ENCODE measurements at places on chromosomes 13 and 19.

GRCh38 chr19:10201176-10201575, 6.4 kb upstream of the DNMT1 start:
- DNase-seq, result no peak

GRCh38 chr13:71775966-71776365, 91.0 kb downstream of the DACH1 start:
- DNase-seq, result no peak

DNA sequence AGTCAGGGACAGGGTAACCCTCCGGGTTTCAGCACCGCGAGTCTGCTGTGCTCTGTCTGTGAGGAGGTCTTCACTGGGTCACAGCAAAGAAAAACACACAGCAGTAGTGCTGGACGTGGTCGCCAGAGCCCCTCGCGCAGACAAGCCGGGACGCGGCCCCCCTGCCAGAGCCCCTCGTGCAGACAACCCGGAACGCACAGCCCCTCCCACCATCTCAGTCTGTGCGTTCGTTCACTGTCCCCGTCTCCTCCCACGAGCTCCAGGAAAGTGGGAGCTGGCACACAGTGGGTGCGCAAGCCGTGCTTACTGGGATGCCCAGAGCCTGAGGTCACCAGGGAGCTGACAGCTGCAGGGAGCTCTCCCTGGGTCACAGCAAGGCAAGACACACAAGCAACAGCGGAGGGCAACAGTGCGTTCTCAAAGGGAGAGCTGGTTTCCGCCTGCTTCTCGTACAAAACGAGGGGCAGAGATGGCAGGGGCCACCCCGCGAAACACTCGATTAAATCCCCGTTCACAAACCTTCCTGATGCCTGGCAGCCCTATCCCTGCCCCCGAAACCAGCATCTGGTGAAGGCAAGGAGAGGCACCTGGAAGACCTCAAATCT, 3.2 kb upstream of the PLPP2 start:
- no peak for DNase-seq

DNA sequence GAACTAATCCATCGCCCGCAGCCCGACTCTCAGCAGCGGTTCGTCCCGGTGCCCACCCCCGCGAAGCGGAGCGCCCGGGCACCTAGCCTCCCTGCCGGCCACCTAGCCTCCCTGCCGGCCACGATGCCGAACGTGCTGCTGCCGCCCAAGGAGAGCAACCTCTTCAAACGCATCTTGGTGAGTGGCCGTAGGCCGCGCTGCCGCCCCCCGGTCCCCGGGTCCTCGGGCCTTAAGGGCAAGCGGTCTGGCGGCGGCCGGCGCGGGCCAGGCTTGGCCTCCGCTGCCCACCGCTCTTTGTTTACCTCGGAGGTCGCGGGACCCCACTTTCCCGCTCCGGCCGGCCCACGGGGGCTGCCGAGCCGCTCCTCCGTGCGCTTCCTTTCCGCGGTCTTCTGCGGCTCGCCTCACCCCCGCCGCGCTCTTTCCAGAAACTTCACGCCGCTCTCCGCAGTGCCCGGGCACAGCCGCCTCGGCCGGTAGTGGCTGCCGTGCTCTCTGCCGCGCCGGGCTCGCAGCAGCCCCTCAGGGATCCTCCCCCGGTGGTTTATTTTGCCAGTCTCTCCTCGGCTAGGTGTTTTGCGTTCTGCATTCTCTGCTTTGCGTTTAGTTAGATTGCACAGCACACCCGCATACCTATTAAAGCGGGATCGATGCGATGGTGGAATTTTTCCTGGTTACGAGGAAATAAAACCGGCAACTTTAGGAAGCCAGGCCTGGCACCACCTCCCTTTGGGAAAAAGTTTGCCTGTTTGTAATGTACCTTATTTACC, 524 bp downstream of the NAA16 start:
- DNase-seq, result peak; percentile 14

GRCh38 chr13:99371956-99372355, 64.8 kb upstream of the GPR183 start:
- peak; percentile 40 for DNase-seq

DNA sequence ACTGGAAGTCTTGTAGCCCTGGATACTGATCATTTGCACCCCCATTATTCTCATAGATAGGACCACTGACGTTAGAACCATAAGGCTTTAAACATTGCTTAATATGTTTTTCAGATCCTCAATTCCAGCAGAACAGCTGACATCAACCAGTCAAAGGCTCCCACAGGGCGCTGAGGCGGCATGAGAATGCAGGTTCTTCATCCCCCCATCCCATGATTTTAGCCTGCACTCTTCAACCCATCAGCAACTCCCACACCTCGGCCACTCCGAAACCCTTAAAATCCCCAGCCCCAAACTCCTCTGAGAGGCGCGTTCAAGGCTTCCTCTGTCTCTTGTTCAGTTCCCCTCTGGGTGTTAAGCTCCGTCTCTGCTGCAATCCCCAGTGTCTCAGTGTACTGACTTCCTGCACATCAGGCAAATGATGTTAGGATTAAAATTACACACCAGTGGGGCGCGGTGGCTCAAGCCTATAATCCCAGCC, 24.3 kb upstream of the LAMP1 start:
- no peak for DNase-seq

DNA sequence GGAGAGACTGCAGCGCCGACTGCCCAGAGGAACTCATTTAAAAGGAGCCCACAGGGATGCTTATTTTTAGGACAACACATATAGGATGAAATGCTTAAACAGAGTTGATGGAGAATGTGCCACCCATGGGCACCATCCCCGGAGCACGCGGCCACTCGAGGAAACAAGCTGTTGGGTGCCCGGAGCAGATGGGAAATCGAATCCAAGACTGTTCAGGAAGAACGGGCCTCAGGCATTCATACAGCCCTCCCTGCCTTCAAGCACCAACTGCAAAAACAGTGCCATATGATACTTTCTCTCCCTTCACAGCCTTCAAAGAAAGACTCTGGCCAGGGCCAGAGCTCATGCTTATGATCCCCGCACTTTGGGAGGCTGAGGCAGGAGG, 40.2 kb downstream of the RAB20 start:
- no peak for DNase-seq

GRCh38 chr19:19285686-19286085, 12.6 kb upstream of the TM6SF2 start:
- DNase-seq, result no peak

DNA sequence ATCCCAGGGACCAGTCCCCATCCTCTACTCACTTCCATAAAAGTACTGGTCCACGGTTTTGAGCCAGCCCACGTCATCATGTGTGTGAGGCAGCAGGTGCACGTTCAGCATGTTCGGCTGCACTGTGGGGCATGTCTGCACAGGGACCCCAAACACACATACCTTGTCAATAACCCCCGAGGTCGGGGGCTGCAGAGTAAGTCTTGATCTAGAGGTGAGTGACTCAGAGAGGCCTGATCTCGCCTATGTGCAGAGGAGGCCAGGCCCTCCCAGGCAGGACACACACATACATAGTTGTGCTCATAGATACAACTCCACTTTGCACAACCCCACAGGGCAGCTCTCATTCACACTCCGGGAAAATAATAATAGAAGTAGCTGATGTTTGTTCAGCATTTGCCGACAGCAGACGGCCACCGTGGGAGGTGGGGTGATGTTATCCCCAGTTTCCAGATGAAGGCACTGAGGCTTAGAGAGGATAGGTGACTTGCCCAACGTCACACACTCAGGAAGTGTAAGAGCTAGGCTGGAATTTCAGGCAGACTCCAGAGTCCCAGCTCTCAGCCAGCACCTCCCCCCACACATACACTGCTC, 774 bp downstream of the MAN2B1 start:
- no peak for DNase-seq

DNA sequence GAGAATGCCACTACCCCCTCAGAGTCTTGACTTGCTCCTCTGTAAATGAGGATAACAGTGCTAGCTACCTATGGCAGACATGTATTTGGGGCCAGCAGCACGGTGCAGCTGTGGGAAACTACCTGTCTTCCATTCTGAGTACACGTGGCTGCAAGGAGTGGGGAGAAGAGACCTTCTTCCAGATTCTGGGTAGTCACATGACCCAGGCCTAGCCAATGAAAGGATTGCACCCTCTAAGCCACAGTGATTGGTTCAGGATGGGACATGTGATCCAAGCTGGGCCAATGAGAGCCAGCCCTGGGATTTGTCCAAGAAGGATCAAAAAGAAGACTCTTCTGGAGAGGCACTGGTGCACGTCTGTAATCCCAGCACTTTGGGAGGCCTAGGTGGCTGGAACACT, 5.5 kb downstream of the ZNRF4 start:
- DNase-seq, result no peak

- no peak for DNase-seq
Observed at GRCh38 chr19:55447421-55448174, 4.5 kb upstream of the SHISA7 start.

GRCh38 chr13:87893186-87893585, 222.0 kb downstream of the SLITRK5 start:
- no peak for DNase-seq

DNA sequence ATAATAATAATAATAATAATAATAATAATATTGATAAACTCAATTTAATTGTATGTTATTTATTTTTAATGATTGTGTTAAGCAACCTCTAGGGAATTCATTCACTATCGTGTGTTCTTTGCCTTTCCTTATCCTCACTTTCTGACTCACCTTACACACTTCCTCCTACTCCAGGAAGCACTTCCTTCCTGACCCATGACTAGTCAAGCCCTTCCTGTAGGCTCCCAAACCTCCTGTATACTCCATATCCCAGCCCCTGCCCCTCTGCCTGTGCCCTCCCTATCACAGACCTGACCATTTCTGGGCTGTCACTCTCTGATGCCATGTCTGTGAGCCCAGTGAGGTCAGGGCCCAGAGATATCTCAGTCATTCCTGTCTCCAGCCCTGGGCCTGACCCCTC, 7.6 kb downstream of the LGALS4 start:
- DNase-seq, result no peak

DNA sequence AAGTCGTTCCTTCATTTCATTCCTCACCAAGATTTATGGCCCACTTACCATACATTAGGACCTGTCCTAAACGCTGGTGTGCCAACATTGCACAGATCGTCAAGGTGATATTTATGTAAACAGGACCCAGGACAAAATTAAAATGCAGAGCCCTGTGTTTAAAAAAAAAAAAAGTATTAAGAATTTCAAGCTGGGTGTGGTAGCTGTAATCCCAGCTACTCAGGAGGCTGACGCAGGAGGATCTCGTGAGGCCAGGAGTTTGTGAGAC, 6.5 kb upstream of the ZNF444 start:
- DNase-seq, result no peak

- DNase-seq, result no peak
Observed at GRCh38 chr13:45630791-45631190, 15.3 kb upstream of the ERICH6B start.

DNA sequence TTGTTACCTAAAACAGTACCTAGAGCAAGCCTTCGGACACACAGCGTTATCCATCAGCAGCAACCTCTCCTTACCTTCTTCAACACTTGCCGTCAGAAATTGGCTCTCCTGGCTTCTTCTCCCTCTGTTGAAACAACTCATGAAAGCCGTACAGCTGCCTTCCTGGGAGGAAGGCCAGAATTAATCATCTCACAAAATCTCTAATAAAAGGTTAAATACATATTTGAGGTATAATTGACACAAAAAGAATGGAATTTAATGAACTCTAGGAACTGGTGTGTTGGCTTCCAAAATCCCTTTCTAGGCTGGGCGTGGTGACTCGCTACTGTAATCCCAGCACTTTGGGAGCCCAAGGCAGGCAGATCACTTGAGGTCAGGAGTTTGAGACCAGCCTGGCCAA, 37.3 kb upstream of the GTF2F2 start:
- DNase-seq, result no peak

DNA sequence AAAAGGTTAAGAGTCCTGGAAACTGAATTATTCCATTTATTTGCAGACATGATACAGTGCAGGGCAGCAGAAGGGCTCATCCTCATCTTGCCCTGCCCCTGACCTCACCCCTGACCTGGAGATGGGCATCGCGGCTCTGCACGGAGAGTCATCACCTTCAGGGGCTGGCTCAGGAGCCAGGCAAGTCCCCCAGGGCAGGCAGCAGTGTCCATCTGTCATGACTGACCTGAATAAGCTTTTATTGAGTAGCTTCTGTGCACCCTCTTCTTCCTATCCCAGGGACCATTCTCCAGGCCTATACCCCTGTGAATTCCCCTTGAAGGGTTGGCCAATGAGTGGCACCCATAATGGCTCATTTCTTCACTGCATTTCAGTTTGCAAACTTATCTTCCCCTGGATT, 484.2 kb downstream of the ZNF536 start:
- no peak for DNase-seq

DNA sequence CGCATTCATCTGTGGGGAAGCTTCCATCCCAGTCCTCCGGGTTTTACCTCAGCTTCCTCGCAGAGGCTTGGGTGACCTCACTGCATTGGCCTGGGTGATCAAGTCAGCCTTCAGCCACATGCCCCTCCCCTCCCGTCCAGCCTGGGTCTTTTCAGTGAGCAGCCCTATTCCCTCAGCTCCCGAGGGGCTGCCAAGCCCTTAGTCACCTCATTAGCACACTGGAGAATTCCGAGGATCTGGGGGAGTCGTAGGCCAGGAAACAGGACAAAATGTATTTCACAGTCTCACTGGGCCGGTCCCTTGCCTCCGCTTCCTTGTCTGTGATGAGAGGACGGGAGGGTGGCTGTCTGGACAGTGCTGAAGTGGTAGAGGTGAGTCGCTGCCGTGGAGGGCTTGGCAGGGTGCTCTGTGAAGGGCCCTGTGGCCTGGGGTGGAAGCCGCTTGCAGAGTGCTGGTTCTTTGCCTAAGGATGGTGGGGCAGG, 19.9 kb downstream of the KDM4B start:
- DNase-seq, result no peak

GRCh38 chr13:26785838-26786630, 25.4 kb upstream of the GPR12 start:
- peak; percentile 61 for DNase-seq

DNA sequence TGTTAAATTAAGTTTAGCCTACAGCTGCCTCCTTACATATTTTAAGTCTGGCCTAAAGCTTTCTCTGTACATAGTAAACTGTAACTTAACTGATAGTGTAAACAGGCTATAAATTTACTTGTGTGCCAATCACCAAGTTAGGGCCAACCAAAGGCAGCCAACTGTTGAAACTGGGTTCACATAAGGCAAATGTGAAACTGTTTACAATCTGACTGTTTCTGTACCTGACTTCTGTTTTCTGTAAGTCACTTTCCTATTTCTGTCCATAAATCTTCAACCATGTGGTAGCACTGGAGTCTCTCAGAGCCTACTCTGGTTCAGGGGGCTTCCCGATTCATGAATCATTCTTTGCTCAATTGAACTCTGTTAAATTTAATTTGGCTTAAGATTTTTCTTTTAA, 103.1 kb downstream of the RAP2A start:
- no peak for DNase-seq

All from activated naive CD4-positive, alpha-beta T cell (primary cell).